ENCODE measurements at places on chromosomes 2 and 18.
A peak's percentile ranks its signal among the peaks of the same experiment; 100 is the strongest.

DNA sequence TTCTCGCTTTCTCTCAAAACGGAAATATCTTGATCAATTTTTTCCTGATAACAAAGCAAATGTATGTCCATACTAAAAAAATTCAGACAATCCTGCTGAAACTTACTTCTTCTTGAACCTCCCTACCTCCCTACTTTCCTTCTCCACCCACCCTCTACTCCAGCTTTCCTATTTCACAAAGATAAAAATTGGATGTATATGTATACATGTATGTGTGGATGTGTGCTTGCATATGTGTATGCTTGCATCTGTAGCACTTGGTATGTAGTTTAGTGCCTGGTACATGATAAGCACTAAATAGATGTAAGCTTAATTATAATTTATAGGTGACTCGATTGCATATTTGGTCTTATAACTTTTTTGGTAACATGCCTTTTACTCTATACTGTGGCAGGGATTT, 167.5 kb upstream of the ITGA4 start:
- peak; percentile 38 for DNase-seq

DNA sequence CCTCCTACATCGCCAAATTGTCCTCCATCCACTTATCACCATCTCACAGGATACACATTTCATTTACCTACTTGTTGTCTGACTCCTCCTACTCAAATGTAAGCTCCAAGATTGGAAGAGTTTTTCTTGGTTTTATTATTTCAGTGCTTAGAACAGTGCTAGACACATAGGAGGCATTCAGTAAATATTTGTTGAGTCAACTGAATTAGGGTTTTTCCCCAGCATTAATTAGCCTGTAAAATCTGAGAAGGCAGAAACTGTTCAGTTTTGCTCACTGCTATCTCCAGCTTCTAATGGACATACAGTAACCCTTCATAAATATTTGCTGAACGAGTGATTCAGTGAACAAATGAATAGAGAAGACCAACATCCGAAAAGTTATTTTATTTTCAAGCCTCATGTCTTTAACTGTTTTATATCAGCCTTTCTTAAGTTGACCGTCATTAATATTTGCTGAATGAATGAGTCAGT, 800 bp downstream of the TTC21B start:
- peak; percentile 37 for DNase-seq

GRCh38 chr2:48779019-48779716, 23.6 kb upstream of the LHCGR start:
- DNase-seq = no peak

DNA sequence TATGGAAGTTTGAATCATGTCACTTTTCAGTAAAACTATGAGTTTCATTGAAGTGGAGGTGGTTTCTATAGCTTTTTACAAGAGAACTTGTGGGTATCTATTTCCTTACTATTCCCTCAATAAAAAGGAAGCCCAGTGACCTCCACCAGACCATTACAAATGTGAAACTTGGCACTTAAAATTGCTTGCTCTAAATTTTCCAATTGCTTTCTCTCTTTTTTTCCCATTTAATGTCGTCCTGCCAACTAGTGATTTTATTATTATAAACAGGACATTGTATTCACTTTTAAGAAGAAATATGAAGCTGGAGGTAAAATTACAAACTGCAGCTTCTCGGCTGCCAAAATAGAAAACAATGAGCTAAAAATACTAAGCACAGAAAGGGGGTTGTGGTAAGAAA, 208.2 kb upstream of the ALPP start:
- DNase-seq = no peak

DNA sequence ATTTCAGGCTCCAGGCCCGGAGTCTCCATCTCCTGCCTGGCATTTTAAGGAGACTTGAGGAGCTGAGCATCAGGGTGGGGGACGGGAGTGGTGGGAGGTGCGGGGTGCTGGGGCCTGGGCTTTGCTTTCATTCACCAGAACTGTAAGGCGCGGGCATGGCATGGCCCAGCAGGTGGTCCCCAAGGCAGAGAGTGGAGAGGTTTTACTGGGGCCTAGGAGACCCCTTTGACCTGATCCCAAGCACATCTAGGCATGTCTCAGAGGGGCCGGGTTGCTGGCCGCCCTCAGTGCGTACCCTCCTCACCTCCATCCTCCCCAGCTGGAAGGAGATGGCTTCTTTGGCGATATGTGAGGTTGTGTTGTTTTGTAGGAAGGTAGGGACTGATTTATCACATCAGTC, 172.5 kb downstream of the KLHL29 start:
- no peak for DNase-seq

All from NCI-H1417 (cell line).